ENCODE measurements at places on chromosomes 12 and 14.
A peak's percentile ranks its signal among the peaks of the same experiment; 100 is the strongest.

- peak overlapping the region; percentile 1 for H3K27ac ChIP-seq
- DNase-seq = no peak
- peaks cover 48% of the 10 kb centered on the region for H3K36me3 ChIP-seq
- no peaks in the 10 kb centered on the region for H3K27me3 ChIP-seq
These were observed 119.0 kb downstream of the ESR2 start for GRCh38 chr14:64174922-64175782.

GRCh38 chr12:70543444-70543843, 93.8 kb downstream of the PTPRB start:
- H3K36me3 ChIP-seq = no peaks in the 10 kb centered on the region
- H3K4me1 ChIP-seq = no peaks in the 10 kb centered on the region
- no peak for DNase-seq
- H3K27ac ChIP-seq = no peak overlapping the region
- H3K27me3 ChIP-seq = peaks cover 9% of the 10 kb centered on the region
- no peak overlapping the region for H3K4me3 ChIP-seq

- peak overlapping the region; percentile 14 for H3K27ac ChIP-seq
- DNase-seq = no peak
- H3K27me3 ChIP-seq = peaks cover 2% of the 10 kb centered on the region
- no peak overlapping the region for H3K4me3 ChIP-seq
- H3K36me3 ChIP-seq = peaks cover 72% of the 10 kb centered on the region
These were observed 32.6 kb downstream of the USP15 start for GRCh38 chr12:62292761-62293344.

- H3K36me3 ChIP-seq = no peaks in the 10 kb centered on the region
- H3K4me1 ChIP-seq = no peaks in the 10 kb centered on the region
- DNase-seq = peak; percentile 19
- H3K4me3 ChIP-seq = no peak overlapping the region
- peaks cover 21% of the 10 kb centered on the region for H3K27me3 ChIP-seq
- no peak overlapping the region for H3K27ac ChIP-seq
These were observed 2.2 kb downstream of the TBPL2 start for GRCh38 chr14:55438066-55438683.

GRCh38 chr12:101968770-101969169, 91.4 kb downstream of the DRAM1 start:
- H3K4me1 ChIP-seq = no peaks in the 10 kb centered on the region
- no peak overlapping the region for H3K27ac ChIP-seq
- H3K27me3 ChIP-seq = peaks cover 6% of the 10 kb centered on the region
- DNase-seq = no peak
- no peaks in the 10 kb centered on the region for H3K36me3 ChIP-seq

DNA sequence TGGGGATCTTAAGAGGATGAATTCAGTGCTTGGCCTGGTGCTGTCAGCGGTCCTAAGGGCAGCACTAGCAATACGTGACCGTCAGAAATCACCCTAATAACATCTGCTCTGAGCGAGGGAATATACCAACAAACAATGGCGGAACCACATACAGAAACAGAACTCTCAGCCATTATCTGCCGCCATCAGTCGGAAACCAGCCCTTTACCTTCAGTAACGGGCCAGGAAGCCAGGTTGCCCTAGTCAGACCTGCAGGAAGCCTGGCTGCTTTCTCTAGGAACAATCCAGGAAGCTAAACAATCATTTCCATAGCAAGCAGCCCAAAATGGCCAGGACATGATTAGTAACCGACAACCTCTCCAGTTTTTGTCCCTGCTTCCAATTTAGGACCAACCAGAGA, 5.6 kb downstream of the CDCA4 start:
- H3K27ac ChIP-seq = peak overlapping the region; percentile 7
- H3K27me3 ChIP-seq = no peaks in the 10 kb centered on the region

- H3K27me3 ChIP-seq = no peaks in the 10 kb centered on the region
- no peak overlapping the region for H3K27ac ChIP-seq
- H3K4me3 ChIP-seq = no peak overlapping the region
- DNase-seq = no peak
- H3K4me1 ChIP-seq = peaks cover 35% of the 10 kb centered on the region
- no peaks in the 10 kb centered on the region for H3K36me3 ChIP-seq
These were observed 444.7 kb upstream of the FBXO33 start for GRCh38 chr14:39876916-39877315.

DNA sequence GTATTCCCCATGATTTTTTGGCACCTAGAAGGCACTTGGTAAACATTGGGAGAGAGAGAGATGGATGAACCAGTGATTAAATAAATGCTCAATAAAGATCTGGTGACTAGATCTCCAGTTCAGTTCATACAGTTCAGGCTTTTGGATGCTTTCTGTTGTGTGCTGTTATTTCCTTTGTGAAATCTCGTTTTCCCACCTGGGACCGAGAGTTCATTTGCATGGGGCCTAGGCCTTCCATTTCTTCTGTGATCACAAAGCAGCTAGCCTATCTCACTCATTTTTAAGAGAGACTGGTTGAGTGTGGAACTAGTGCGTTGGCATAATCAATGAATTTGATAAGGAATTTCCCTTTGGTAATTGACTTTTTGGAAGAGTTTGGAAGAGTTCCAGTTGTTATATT, 104.0 kb downstream of the VRK1 start:
- no peaks in the 10 kb centered on the region for H3K27me3 ChIP-seq
- peaks cover 27% of the 10 kb centered on the region for H3K4me1 ChIP-seq
- no peak overlapping the region for H3K27ac ChIP-seq
- DNase-seq = no peak
- peaks cover 4% of the 10 kb centered on the region for H3K36me3 ChIP-seq
- no peak overlapping the region for H3K4me3 ChIP-seq

DNA sequence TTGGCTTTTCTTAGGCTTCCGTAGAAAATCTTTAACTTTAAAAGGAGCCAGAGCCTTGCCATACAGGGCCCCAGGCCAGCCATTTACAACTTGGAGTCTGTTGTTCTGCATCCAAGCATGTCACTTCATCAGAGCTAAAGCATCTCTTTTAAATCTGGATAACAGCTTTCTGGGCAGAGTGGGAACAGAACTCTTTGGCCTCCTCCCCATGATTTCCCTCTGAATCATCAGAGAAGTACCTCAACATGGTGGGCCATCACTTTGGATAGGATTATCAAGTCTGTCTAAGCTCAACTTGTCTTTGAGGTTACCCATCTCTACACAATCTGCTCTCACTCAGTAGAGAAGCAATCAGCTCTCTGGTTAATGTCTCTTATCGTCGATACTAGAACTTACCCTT, 170.9 kb downstream of the SLC6A15 start:
- no peak overlapping the region for H3K27ac ChIP-seq
- no peaks in the 10 kb centered on the region for H3K4me1 ChIP-seq
- no peak for DNase-seq
- no peak overlapping the region for H3K4me3 ChIP-seq
- H3K36me3 ChIP-seq = no peaks in the 10 kb centered on the region

DNA sequence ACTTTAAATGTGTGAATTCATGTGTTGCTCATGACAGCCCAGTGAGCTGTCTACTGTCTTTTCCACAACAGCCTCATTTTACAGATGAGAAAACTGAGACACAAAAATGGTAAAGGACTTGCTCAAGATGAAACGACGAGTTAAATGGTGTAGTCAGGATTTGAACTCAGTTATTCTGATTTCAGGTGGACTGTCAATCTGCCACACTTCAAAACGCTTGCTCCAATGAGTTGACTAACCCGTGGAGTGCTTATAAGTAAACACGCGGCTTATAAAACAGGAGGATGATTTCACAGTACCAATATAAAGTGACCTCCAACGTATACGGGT, 652 bp upstream of the POLE2 start:
- no peaks in the 10 kb centered on the region for H3K27me3 ChIP-seq
- peak overlapping the region; percentile 86 for H3K4me3 ChIP-seq
- no peak overlapping the region for H3K27ac ChIP-seq
- DNase-seq = no peak
- peaks cover 27% of the 10 kb centered on the region for H3K36me3 ChIP-seq
- H3K4me1 ChIP-seq = peaks cover 31% of the 10 kb centered on the region

DNA sequence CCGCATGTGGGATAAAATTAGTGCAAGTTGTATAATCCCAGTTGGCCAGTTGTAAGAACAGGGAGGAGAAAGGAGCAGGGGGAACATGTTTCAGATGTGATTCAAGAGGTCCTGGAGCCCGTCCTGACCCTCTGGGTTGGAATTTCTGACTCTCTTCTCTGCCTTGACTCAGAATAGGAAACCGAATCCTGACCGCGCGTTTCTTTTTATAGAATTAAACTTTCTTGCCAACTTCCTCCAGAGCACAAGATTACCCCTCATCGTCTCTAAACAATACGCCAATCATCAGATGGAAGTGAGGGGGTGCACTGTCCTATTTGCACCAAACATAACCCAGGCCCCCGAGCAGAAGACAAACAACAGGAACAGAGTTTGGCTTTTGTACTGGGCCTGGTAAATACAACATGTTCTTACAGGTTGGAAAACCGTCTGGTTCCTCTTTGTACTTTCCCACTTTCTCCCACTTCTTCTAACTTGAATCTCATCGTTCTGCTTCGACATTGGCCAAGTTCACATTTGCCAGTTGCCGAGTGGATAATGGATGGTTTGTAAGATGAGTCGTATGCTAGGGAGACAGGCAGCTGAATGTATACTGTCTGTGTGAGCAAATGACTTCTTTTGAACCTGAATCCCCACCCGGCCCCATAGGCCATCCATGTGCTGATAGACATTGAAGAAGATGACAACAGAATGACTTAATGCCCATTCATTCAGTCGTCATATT, 42.6 kb upstream of the MED13L start:
- no peak for DNase-seq
- no peaks in the 10 kb centered on the region for H3K36me3 ChIP-seq
- H3K27me3 ChIP-seq = peaks cover 6% of the 10 kb centered on the region
- peaks cover 24% of the 10 kb centered on the region for H3K4me1 ChIP-seq

- H3K27me3 ChIP-seq = peaks cover 32% of the 10 kb centered on the region
- H3K4me3 ChIP-seq = no peak overlapping the region
- H3K4me1 ChIP-seq = peaks cover 26% of the 10 kb centered on the region
- no peak for DNase-seq
- no peaks in the 10 kb centered on the region for H3K36me3 ChIP-seq
These were observed 112.0 kb downstream of the SLC5A8 start for GRCh38 chr12:101097829-101098580.

GRCh38 chr14:89428173-89428523, 11.1 kb upstream of the FOXN3 start:
- H3K27me3 ChIP-seq = peaks cover 8% of the 10 kb centered on the region
- H3K4me3 ChIP-seq = no peak overlapping the region
- H3K36me3 ChIP-seq = peaks cover 7% of the 10 kb centered on the region

GRCh38 chr14:74932401-74932901, 9.4 kb upstream of the RPS6KL1 start:
- H3K27ac ChIP-seq = no peak overlapping the region
- no peak for DNase-seq

DNA sequence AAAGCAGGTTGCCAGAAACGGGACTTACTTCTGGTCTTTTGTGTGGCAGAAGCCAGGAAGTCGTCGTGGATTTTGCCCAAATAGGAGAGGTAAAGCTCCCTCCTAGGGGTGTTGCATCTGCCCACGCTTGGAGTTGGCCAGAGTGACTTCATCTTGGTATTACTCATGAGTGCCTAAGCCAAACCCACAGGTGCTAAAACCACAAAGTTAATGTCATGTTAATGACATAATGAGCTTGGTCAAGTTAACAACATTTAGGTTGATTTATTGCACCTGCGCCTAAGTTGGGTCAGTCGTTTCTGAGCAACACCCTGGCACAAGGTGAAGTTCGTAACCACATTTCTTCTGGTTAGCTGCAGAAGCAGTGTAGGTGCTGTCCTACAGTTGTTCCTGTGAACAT, 225.2 kb downstream of the FUT8 start:
- H3K27ac ChIP-seq = no peak overlapping the region
- no peaks in the 10 kb centered on the region for H3K4me1 ChIP-seq
- H3K36me3 ChIP-seq = peaks cover 19% of the 10 kb centered on the region
- no peak overlapping the region for H3K4me3 ChIP-seq
- peaks cover 6% of the 10 kb centered on the region for H3K27me3 ChIP-seq
- no peak for DNase-seq

- peaks cover 53% of the 10 kb centered on the region for H3K4me1 ChIP-seq
- no peak for DNase-seq
- H3K27ac ChIP-seq = no peak overlapping the region
- no peaks in the 10 kb centered on the region for H3K27me3 ChIP-seq
- H3K36me3 ChIP-seq = no peaks in the 10 kb centered on the region
These were observed 10.7 kb downstream of the PKP2 start for GRCh38 chr12:32885831-32886230.

DNA sequence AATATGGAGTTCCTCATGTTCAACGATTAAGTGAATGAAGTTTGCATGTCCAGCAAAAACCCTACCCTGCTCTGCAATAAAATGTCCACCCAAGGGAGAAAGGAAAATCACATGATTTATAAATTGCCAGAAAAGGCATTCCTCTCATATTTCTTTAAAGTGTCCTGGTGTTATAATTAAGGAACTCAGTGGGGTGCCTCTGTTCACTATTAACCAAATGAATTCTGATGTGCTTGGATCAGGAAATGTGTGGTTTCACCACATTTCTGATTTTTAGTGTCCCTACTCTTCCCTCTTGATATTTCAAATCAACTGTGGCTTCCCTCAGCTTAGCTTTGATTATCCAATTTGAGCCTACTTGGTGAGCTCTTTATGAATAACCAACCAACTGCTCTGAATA, 208.1 kb downstream of the PHLDA1 start:
- DNase-seq = no peak
- H3K4me1 ChIP-seq = peaks cover 27% of the 10 kb centered on the region
- H3K27me3 ChIP-seq = peaks cover 4% of the 10 kb centered on the region

GRCh38 chr12:101939306-101939705, 61.9 kb downstream of the DRAM1 start:
- H3K36me3 ChIP-seq = no peaks in the 10 kb centered on the region
- DNase-seq = no peak
- no peak overlapping the region for H3K27ac ChIP-seq

- H3K27me3 ChIP-seq = peaks cover 7% of the 10 kb centered on the region
- DNase-seq = no peak
- peaks cover 6% of the 10 kb centered on the region for H3K36me3 ChIP-seq
- H3K4me1 ChIP-seq = peaks cover 13% of the 10 kb centered on the region
These were observed 50.1 kb downstream of the CRADD start for GRCh38 chr12:93727195-93727811.

DNA sequence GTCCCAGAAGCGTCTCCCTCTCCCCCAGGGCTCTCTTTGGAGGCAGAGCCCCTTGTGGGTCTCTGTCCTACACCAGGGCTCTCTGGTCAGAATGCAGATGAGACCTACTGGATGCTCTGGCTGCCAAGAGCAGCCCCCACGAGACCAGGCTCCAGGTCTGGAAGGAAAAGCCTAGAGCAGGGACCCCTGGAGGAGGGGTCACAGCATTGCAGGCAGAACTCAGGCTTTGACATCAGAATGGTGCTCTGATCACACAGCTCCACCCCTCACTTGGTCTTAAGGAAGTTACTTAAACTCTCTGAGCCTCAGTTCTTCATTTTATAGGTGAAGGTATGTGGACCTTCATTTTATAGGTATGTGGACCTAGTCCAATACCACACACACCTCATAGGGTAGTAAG, 83.1 kb downstream of the ARL6IP4 start:
- H3K27ac ChIP-seq = no peak overlapping the region
- peaks cover 14% of the 10 kb centered on the region for H3K4me1 ChIP-seq
- H3K36me3 ChIP-seq = no peaks in the 10 kb centered on the region

GRCh38 chr12:57161491-57161890, 14.1 kb upstream of the LRP1-AS start:
- DNase-seq = no peak
- H3K27me3 ChIP-seq = no peaks in the 10 kb centered on the region
- H3K36me3 ChIP-seq = peaks cover 75% of the 10 kb centered on the region
- no peak overlapping the region for H3K4me3 ChIP-seq
- H3K4me1 ChIP-seq = peaks cover 50% of the 10 kb centered on the region

GRCh38 chr12:28936711-28937110, 212.4 kb upstream of the FAR2 start:
- H3K27ac ChIP-seq = peak overlapping the region; percentile 86
- H3K4me1 ChIP-seq = peaks cover 47% of the 10 kb centered on the region
- no peaks in the 10 kb centered on the region for H3K36me3 ChIP-seq
- peak overlapping the region; percentile 22 for H3K4me3 ChIP-seq
- H3K27me3 ChIP-seq = no peaks in the 10 kb centered on the region

GRCh38 chr12:47400266-47400665, 305.6 kb downstream of the RPAP3 start:
- H3K4me1 ChIP-seq = no peaks in the 10 kb centered on the region
- H3K36me3 ChIP-seq = no peaks in the 10 kb centered on the region
- no peak overlapping the region for H3K4me3 ChIP-seq
- no peak overlapping the region for H3K27ac ChIP-seq
